ENCODE measurements at places on chromosomes 3 and 15.

GRCh38 chr15:100201376-100202280 is 140.1 kb downstream of the ADAMTS17 start:
- DNase-seq, result no peak

GRCh38 chr15:58864602-58865424 is 68.7 kb downstream of the SLTM start:
- no peak for DNase-seq

GRCh38 chr3:171301998-171302397 is 158.2 kb downstream of the TNIK start:
- no peak for DNase-seq

- DNase-seq, result no peak
Observed at GRCh38 chr3:60056404-60056803, 1006.6 kb upstream of the CFAP20DC start.

- no peak for DNase-seq
Observed at GRCh38 chr3:22318325-22318724, 567.3 kb upstream of the ZNF385D start.

GRCh38 chr3:72388117-72388516 is 460.1 kb downstream of the SHQ1 start:
- DNase-seq, result no peak
